Stimulated activated CD4-positive, alpha-beta T cell treated with anti-CD3 and anti-CD28 coated beads, TNF-alpha, amount 100 ng/mL, for 24 hours (primary cell): ENCODE measurements at places on chromosomes 7 and 10.

DNA sequence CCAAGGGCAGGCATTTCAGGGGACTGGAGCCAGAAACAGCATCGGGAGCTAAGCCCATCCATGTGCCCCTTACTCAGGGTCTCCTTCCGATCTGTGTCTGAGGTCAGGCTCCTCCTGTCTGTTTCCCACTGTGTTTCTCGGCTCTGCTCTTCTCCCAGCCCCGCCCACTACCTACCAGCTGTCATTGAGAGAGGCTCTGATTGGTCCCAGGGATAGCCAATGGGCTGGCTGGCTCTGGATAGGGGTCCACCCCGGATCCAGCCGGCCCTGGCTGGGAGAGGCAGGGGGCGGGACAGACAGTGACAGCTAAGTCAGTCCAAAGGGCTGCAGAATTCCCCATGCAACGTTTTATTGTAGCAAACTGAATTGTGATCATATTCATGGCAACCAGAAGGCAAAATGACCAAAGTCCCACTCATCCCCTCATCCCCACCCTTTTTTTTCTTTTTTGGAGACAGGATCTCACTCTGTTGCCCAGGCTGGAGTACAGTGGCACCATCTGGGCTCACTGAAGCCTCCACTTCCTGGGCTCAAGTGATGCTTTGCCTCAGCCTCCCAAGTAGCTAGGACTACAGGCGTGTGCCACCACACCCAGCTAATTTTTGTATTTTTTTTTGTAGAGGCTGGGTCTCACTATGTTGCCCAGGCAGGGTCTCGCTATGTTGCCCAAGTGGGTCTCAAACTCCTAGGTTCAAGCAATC is 76.3 kb downstream of the CLIP2 start:
- no peak for DNase-seq

DNA sequence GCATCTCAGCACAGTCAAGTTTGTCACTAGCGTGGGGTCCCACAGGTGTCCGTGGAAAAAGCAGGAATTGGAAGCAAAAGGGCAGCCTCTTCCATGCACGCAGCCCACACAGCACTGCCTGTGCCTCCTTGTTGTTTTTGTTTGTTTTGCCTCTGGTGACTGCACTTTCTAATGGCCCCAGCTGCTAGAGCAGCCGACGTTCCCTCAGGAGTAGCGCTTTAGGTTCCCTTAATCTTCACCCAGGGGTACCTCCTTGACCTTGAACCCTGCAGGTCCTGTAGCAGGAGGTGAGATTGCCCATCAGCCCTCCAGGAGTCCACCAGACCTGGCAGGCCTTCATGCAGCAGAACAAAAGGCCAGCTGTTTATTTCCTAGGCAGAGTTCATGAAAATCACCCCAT is 210.1 kb downstream of the CACNB2 start:
- no peak for DNase-seq

GRCh38 chr10:103660364-103661197 is 167.1 kb downstream of the NEURL1 start:
- no peak for DNase-seq

DNA sequence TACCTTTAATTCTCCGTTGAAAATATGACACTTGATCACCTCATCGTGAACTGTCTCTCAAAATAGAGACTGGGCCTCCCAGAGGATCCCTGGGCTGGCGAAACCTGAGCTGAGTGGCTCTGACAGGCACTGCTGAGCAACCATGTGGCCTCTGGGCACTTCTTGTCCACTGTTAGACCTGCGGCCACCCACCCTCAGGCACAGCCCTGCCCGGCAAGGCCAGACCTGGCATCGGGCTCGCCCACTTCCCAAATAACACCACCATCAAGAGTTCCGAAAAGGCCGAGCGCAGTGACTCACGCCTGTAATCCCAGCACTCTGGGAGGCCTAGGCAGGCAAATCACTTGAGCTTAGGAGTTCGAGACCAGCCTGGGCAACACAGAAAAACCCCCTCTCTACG is 82.5 kb downstream of the COBL start:
- DNase-seq: no peak

GRCh38 chr7:40330408-40330807 is 195.6 kb downstream of the SUGCT start:
- DNase-seq: no peak

DNA sequence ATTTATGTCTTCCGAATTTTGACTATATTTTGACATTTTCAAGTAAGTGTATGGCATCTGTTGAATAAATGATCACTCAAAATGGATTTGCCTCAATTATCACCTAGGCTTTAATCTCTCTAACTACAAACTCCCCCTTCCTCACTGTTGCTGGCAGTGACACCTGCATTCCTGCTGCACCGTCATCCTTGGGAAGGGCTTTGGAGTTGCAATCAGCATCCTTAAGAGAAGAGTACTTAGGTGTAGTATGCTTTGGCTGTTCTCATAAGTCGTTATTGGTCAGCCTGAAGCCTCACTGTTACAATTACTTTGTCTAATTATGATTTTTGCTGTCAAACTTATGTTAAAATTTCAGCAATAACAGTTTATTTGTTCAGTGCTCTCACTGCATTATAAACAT is 415.0 kb downstream of the NRG3 start:
- no peak for DNase-seq

- DNase-seq: no peak
Measured at GRCh38 chr10:10872035-10872673, 145.5 kb upstream of the CELF2 start.
